Esophagus squamous epithelium (tissue), 5 donors: ENCODE measurements at places on chromosomes 12 and 14.

DNA sequence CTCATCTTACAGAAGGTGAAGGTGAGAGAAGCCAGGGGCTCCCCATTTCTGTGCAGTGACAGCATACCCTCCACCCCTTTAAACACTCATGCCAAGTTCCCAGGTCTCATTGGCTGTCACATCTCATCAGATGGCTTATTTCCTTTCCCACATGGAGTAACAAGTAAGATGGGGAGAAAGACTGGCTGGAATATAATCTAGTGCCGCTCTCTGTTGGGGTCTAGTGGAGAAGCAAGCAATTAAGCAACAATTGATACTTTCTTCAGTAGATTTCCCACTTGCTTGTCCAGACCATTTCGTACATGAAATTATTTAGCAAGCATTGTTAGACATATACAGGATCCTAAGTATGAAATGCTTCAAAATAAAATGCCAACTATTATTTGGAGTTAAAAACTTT lies 92.2 kb downstream of the SLC5A8 start:
- no peak for DNase-seq

DNA sequence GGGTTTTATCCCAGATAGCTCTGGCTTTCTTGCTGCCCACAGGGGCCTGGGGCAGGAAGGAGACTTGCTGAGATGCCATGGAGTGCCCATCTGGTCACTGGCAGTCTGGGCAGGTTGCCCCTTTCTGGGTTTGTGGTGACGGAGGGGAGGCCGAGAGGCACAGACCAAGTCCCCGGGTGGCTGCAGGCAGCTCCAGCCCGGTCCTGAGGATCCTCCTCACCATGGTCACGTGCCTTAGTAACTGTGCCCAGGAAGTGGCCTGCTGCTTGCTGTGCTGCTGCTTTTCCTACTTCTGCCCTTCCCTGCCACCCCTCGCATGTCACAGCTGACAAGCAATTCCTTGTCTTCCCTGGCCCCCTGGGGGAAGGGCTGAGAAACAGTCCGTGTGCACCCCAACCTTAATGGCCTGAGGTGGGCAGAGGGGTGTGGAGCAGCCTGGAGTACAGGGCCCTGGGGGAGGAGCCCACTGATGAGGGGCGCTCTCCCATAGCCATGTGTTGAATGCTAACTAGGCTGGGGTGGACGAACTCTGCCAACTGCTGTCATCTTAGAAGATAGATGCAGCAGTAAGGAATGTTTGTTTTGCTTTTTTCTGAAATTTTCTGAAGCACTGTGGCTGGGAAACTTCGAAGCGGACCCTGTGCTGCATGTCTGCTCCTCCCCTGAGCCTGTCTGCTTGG lies 54.9 kb upstream of the SRSF5 start:
- no peak for DNase-seq

DNA sequence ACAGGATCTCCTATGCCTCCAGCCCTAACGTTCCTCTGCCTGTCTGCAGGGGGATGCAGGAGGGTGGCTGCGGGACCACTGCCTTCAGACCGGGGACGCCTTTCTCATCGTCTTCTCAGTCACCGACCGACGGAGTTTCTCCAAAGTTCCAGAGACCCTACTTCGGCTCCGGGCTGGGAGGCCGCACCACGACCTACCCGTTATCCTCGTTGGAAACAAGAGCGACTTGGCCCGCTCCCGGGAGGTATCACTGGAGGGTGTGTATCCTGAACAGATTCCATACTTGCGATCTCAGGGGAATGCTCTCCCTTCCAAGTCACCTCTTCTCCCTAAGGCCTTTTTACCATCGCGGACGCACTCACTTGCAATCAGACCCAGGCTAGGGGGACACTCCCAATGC lies 3.0 kb downstream of the REM2 start:
- DNase-seq, result no peak

DNA sequence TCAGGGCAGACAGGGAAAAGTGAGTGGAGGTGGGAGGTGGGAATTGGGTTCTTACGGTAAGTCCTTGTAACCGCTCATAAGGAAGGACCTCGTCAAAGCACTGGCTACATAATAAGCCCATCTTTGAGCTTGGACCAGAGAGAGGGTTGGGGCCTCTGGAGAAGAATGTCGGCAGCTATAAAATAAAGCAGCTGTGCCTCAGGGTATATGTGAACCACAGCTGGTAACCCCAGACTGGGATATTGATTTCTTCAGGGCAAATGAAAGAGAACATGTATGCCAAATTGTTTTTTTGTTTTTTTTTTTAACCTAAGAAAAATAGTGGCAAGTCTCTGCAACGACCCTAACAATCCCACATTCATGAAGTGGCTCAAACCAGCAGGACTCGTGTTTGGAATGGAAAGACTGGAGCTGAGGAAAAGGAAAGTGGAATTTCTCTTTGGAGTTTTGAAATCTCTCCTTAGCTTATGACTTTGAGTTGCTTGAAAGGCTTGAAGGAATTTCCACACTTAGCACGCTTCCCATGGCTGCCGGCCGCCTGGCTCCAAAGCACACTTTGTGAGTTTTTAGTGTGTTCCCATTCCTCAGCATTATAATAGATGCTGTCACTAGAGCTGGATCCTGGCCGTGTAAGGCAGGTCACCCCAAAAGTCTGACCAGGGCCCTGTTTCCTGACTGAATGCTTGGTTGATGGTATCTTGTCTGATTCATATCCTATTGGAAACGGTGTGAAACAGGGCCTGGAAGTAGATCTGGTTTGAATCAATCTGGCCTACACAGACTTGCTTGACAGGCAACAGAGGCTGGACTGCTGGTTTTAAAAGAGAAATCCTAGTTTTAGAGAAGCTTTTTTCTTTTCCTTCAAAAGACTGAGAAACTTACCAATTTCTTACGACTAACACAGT lies 244.7 kb downstream of the MSRB3 start:
- no peak for DNase-seq

GRCh38 chr14:21915826-21916225 lies 242.2 kb upstream of the OR4E1 start:
- no peak for DNase-seq

DNA sequence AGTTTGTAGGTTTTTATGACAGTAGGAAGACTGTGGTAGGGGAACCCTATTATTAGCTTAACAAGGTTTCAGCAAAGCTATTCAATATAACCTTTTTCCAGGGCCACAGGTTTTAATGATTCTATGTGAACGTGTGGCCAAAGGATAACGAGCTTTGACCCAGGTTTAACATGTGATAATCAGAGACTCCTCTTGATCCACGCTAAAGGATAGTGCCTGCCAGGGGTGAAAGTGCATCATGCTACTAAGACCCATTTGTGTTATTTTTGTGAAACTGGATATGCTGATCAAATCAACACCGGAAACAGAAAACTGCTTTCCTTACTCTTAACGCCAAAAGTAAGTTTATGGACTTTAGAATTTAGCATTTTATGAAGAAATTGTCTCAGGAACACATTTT lies 909 bp upstream of the TAOK3 start:
- no peak for DNase-seq

GRCh38 chr14:52711666-52712065 lies 4.7 kb downstream of the PSMC6 start:
- DNase-seq, result no peak

- DNase-seq, result no peak
Measured at GRCh38 chr14:32472512-32473463, 143.7 kb downstream of the AKAP6 start.

DNA sequence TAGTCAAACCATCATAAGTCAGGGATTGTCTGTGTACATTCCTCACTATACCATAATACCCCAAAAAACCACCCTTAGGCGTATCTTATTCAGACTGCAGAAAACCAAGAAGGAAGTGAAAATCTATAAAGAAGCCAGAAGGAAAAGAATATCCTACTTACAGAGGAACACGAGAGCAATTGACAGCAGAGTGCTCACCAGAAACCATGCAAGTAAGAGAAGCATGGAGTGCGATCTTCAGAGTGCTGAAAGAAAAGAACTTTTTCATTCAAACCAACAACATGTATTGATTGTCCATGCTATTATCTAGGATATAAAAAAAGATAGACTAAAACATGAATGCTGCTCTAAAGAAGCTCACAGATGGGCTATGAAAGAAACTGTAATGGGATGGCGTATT lies 50.8 kb downstream of the STXBP6 start:
- DNase-seq, result no peak

DNA sequence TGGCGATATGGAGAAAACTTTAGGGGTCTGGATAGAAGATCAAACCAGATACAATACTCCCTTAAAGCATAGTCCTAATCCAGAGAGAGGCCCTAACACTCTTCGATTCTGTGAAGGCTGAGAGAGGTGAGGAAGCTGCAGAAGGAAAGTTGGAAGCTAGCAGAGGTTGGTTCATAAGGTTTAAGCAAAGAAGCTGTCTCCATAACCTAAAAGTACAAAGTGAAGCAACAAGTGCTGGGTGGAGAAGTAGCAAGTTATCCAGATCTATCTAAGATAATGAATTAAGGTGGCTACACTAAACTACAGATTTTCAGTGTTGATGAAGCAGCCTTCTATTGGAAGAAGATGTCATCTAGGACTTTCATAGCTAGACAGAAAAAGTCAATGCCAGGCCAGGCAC lies 24.6 kb upstream of the MTERF2 start:
- no peak for DNase-seq

- no peak for DNase-seq
Measured at GRCh38 chr14:50260511-50260910, 29.1 kb upstream of the SOS2 start.

- DNase-seq, result no peak
Measured at GRCh38 chr12:43078976-43079375, 473.0 kb downstream of the ADAMTS20 start.

DNA sequence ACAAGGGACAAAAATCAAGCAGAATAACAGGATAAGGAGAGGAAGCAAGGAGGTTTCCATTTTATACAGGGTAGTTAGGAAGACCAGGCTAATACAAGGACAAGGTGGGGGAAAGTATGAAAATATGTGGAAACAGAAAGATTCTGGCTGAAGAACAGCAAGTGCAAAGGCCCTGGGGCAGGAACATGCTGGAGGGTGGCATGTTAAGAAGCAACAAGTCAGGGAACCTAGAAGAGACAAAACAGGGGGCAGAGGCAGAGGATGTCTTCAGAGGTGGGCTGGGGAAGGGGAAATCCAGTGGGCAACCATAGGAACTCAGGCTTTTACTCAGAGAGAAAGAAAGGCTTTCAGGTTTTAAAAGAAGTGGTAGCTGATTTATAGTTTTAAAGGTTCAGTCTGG lies 54.8 kb downstream of the NT5DC3 start:
- no peak for DNase-seq

GRCh38 chr14:104872469-104873341 lies 7.6 kb downstream of the CEP170B start:
- no peak for DNase-seq
